ENCODE measurements at places on chromosomes 11 and 22. TPM values are rescaled to one million over a fixed set of nuclear protein-coding genes. Genes with fewer than 3 reads are reported as not detected.

SERPIND1 gene
- total RNA-seq = not detected

PATE4 gene
- not detected for total RNA-seq

ENDOD1 gene
- total RNA-seq = 0.87 TPM

C11orf16 gene
- 0.15 TPM for total RNA-seq

PRDX5 gene
- total RNA-seq = 228 TPM

DNA sequence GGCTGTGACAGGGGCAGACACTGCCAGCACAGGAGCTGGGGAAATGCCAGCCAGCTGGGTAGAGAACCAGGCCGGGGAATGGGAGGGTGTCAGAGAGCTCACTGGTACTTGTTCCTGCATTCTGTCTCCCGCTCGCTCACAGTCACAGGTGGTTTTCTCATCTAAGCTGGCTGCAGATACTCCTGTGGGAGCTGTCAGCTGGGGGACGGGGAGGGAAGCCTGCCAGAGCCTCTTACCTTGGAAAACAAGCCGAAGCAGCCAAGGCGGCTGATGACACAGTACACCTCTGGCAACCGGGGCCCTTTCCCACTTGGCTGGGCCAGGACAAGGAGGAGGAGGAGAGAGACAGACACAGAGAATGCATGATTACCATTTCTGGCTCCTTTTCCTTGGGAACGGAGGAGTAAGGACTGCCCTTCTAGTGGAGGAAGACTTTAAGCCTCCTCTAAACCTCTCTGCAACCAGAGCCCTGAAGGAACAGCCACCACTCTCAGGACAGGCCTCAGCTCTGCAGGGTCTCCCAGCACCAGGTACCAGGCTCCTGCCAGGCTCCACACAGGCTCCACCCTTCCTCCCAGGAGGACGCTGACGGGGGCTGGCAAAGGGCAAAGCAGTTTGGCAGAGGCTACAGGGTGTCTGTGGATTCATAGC, 25.1 kb downstream of the RPL27A start:
- no peaks in the 10 kb centered on the region for H3K27me3 ChIP-seq
- H3K4me1 ChIP-seq = no peaks in the 10 kb centered on the region
- H3K27ac ChIP-seq = no peak overlapping the region
- peaks cover 12% of the 10 kb centered on the region for H3K36me3 ChIP-seq

GRCh38 chr11:109512680-109513079, 90.7 kb downstream of the C11orf87 start:
- no peak for DNase-seq
- H3K27ac ChIP-seq = no peak overlapping the region
- H3K27me3 ChIP-seq = no peaks in the 10 kb centered on the region
- H3K36me3 ChIP-seq = no peaks in the 10 kb centered on the region
- H3K4me3 ChIP-seq = no peak overlapping the region

GRCh38 chr22:29328566-29329500, 13.3 kb upstream of the RASL10A start:
- H3K27ac ChIP-seq = no peak overlapping the region
- DNase-seq = no peak
- no peaks in the 10 kb centered on the region for H3K4me1 ChIP-seq
- H3K4me3 ChIP-seq = no peak overlapping the region
- peaks cover 27% of the 10 kb centered on the region for H3K36me3 ChIP-seq

DNA sequence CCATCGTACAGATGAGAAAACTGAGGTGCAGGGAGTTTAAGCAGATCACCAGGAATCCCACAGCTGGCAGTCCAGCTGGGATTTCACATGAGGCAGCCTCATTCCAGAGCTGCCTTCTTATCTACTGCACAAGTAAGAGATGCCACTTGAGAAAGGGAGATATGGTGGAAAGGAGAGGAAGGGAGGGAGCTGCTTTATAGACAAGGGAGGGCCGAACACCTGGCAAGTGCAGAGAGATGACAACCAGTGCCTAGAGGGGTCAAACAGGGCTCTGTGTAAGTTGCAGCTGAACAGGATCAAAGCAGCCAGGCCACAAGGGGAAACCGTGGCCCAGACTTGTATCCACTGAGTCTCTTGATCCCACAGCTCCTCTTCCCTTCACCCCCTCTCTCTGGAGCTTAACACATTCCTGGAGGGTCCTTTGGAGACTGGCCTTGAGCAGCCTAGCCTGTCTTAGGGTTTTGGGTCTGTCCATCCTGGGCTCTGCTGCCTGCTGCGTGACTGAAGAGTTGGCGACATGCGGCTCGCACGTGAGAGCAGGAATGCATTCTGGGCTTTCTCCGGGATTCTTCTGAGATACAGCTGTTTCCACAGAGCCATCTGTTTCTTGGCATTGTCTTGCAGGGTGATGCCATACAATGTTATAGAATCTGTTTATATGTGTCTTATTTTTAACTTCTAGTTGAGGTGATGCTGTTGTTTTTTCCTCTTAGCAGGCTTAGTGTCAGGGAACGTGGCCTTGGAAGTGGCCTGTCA, 268.5 kb upstream of the SYN3 start:
- H3K4me3 ChIP-seq = no peak overlapping the region
- H3K27me3 ChIP-seq = no peaks in the 10 kb centered on the region
- no peaks in the 10 kb centered on the region for H3K4me1 ChIP-seq
- H3K27ac ChIP-seq = no peak overlapping the region
- DNase-seq = no peak
- H3K36me3 ChIP-seq = no peaks in the 10 kb centered on the region

- H3K27ac ChIP-seq = no peak overlapping the region
- no peak for DNase-seq
- no peaks in the 10 kb centered on the region for H3K36me3 ChIP-seq
- H3K4me1 ChIP-seq = peaks cover 4% of the 10 kb centered on the region
Observed at GRCh38 chr11:16179676-16180075, 176.7 kb downstream of the SOX6 start.

DNA sequence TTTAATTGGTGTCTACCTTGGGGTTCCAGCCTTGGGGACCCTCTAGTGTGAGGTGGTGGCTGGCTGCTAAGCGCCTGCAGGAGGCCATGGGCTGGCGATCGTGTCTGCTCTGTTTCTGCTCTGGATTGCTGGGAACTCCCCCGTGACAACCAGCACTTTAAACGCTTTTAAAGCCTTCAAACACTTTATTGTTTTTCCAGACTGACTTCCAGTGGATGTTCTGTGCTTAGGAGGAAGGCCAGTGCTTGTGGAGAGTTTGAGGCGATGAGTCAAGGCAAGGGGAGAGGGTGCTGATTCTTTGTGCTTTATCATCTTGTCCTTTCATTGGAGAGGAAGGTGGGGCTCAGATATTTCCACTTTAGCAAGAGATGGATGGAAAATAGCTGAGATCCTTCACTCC, 81.6 kb downstream of the FLI1 start:
- H3K36me3 ChIP-seq = no peaks in the 10 kb centered on the region
- DNase-seq = no peak
- H3K27ac ChIP-seq = no peak overlapping the region
- no peak overlapping the region for H3K4me3 ChIP-seq
- H3K4me1 ChIP-seq = no peaks in the 10 kb centered on the region
- H3K27me3 ChIP-seq = peaks cover 2% of the 10 kb centered on the region

DNA sequence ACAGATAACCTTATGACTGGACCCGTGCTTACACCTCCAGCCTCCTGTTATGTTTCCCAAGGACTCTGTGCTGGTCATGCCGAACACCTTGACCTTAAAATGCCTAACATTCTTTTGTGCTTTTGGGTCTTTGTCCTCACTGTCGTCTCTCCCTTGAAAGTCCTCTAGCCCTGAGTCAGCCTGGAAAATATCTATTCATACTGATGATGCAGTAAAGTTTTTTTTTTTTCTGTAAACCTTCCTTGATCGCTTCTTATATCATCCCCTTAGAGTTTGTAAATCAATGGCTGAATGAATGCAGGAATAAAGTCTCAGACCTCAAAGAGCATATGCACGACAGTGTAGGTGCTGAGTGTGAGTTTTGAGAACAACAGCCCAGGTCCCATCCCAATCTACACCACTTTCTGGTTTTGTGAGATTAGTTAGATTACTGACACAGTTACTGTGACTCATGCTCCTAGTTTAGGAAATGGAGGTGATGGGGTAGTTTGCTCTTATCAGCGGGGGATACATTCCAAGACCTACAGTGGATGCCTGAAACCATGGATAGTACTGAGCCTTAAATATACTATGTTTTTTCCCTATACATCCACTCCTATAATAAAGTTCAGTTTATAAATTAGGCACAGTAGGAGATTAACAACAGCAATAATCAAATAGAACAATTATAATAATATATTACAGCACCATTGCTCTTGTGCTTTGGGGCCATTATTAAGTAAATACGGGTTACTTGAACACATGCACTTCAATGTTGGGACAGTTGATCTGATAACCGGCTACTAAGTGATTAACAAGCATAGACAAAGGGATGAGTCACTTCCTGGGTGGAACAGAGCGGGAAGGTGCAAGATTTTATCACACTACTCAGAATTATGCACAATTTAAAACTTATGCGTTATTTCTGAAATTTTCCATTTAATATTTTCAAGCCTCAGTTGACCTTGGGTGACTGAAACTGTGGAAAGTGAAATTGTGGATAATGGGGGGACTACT, 8.6 kb downstream of the TCN1 start:
- H3K36me3 ChIP-seq = no peaks in the 10 kb centered on the region
- no peaks in the 10 kb centered on the region for H3K27me3 ChIP-seq

DNA sequence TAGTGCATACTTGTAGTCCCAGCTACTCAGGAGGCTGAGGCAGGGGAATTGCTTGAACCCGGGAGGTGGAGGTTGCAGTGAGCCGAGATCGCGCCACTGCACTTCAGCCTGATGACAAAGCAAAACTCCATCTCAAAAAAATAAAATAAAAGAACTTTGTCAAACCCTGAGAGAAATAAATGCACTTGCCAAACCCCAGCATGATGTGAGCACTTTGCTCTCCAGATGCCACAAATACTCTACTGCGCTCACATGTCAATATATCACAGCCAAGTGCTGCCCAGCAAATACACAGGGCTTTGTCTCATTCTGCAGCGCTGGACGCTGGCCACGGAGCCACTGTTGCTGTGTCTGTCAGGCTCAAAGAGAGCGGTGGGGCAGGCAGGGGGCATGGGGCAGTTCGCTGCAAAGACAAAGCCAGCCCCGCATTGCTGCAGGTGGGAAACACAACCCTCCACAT, 45.1 kb downstream of the AHNAK start:
- no peaks in the 10 kb centered on the region for H3K4me1 ChIP-seq
- DNase-seq = no peak
- H3K27ac ChIP-seq = no peak overlapping the region
- H3K27me3 ChIP-seq = no peaks in the 10 kb centered on the region
- no peak overlapping the region for H3K4me3 ChIP-seq

DNA sequence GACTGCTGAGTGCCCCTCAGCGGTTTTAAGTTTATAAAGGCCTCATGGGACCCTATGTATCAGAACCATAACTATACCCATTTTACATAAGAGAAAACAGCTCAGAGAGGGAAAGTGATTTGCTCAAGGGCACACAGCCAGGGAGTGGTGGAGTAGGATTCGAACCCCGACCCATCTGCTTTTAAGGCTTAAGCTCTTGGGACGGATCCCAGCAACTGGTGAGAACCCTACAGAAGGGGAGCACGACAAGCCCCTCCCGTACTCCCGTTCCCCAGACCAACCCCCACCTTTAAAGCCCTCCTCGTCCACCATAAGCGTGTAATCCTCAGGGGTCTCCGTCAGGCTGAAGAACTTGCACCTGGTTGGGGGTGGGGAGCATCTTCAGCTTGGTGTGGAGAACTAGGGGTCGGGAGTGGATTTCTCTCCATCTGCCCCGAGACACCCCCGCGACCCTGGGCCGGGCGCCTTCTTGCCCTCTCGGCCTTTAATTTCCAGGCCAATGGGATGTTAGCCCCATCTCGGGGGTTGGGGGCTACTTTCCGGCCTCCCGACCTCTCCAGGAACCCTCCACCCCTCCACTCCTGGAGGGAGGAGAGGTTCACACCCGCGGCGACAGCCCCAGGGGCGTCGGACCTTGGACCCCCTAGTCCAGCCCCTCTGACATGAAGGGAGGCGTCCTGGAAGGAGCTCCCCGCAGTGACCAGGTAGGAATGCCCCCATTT, 725 bp downstream of the CASTOR1 start:
- peak overlapping the region; percentile 67 for H3K4me3 ChIP-seq
- no peaks in the 10 kb centered on the region for H3K4me1 ChIP-seq
- H3K27me3 ChIP-seq = no peaks in the 10 kb centered on the region
- no peak for DNase-seq

- no peak overlapping the region for H3K4me3 ChIP-seq
- DNase-seq = no peak
- no peaks in the 10 kb centered on the region for H3K27me3 ChIP-seq
- no peaks in the 10 kb centered on the region for H3K4me1 ChIP-seq
Observed at GRCh38 chr22:37929390-37929789, 23.3 kb downstream of the MICALL1 start.

- no peaks in the 10 kb centered on the region for H3K36me3 ChIP-seq
- no peaks in the 10 kb centered on the region for H3K27me3 ChIP-seq
Observed at GRCh38 chr11:43523632-43524031, 156.9 kb upstream of the HSD17B12 start.

DNA sequence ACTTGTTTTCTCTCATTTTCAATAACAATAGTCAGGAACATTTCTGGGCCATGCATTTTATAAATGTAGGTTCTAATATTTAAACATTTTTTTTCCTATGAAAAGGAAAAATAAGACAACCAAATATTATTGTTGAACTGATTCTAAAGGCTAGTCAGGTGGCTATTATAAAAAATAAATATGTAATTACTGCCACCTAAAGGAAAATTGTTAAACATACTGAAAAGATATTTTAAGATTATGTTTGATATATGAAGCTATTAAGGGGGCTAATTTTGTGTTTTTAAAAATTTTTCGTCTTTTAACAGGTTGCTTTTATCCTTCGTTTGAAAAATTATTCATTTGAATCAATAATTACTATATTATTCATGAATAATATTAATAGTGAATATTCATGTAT, 62.2 kb upstream of the FDX1 start:
- DNase-seq = no peak
- H3K4me1 ChIP-seq = peaks cover 2% of the 10 kb centered on the region
- H3K36me3 ChIP-seq = peaks cover 3% of the 10 kb centered on the region
- no peak overlapping the region for H3K27ac ChIP-seq

DNA sequence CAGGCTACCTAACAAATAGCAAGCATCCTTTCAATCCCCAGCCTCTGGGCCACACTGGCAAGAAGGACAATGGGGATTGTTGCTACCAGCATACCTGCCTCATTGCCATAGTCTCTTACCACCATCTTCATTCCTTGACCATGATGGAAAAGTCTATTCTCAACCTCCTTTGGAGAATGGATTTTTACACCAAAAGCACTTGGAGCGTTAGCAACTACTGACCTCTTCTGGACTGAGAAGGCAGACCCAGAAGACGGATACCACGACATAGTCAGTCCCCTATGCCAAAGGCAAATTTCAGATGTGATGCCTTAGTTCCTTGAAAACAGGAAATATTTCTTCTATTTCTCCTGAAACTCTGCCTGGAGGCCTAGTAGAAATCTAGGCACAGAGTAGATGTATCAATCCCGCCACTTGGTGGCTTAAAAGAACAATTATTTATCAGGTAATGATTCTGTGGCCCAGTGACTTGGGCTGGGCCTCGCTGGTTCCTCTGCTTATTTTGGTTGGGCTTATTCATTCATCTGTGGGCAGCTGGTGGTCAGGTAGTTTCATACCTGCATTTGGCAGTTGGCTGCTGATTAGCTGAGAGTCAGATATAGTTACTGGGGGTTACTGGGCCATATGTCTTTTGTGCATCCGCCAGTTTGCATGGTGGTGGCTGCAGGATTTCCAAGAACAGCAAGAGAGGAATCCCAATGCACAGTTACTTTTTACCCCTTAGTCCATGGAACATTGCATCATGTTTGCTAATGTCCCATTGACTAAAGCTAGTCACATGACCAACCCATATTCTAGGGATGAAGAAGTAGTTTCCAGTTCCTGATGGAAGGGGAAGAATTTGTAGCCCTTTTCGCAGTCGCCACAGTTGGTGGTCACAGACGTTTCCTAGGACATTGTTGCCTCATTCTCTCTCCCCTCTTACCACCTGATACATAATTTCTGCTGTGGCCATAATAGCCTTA, 75.2 kb downstream of the DHCR7 start:
- peaks cover 7% of the 10 kb centered on the region for H3K4me1 ChIP-seq
- H3K4me3 ChIP-seq = no peak overlapping the region
- DNase-seq = no peak
- no peaks in the 10 kb centered on the region for H3K36me3 ChIP-seq
- no peaks in the 10 kb centered on the region for H3K27me3 ChIP-seq
- H3K27ac ChIP-seq = no peak overlapping the region
